Bronchial smooth muscle cell (primary cell): ENCODE measurements at places on chromosomes 6 and 20. TPM values are rescaled to one million over a fixed set of nuclear protein-coding genes. Genes with fewer than 3 reads are reported as not detected.

Gene EMILIN3
- under 0.01 TPM in 1 of 2 replicates, not detected in the other for total RNA-seq

Gene PMEPA1
- 0.63 and 0.94 TPM in 2 replicates for total RNA-seq

Gene SEL1L2
- total RNA-seq, result not detected in 2 replicates

Gene QRSL1
- 7.3 and 7.6 TPM in 2 replicates for total RNA-seq

Gene HLA-DRB1
- total RNA-seq, result 0.16 TPM in 1 of 2 replicates, not detected in the other

Gene PIGU
- total RNA-seq, result 4.4 and 5.1 TPM in 2 replicates

Gene NKAIN4
- not detected in 2 replicates for total RNA-seq

Gene CPXM1
- 0.47 and 1.0 TPM in 2 replicates for total RNA-seq

Gene TMEM200A
- total RNA-seq, result 26.3 and 31.3 TPM in 2 replicates

Gene LY6G6C
- total RNA-seq, result not detected in 2 replicates

Gene LY6G5C
- 0.09 and 0.63 TPM in 2 replicates for total RNA-seq
